Activated CD4-positive, alpha-beta T cell treated with anti-CD3 and anti-CD28 coated beads, Interleukin-2, amount 10 ng/mL, durations not matched to agents 24 days and 14 days (primary cell): ENCODE measurements at places on chromosomes 5 and 9. TPM values are rescaled to one million over a fixed set of nuclear protein-coding genes. Genes with fewer than 3 reads are reported as not detected.
A peak's percentile ranks its signal among the peaks of the same experiment; 100 is the strongest.

GRCh38 chr9:20873240-20873865 is 158.1 kb downstream of the HACD4 start:
- no peak for DNase-seq
- H3K4me1 ChIP-seq = peaks cover 6% of the 10 kb centered on the region
- H3K4me3 ChIP-seq = no peak overlapping the region

- no peak for DNase-seq
- H3K4me3 ChIP-seq = no peak overlapping the region
- H3K27me3 ChIP-seq = peaks cover 7% of the 10 kb centered on the region
- H3K27ac ChIP-seq = no peak overlapping the region
- H3K36me3 ChIP-seq = no peaks in the 10 kb centered on the region
Measured at GRCh38 chr9:86407022-86407421, 52.8 kb upstream of the TUT7 start.

- no peak overlapping the region for H3K4me3 ChIP-seq
- no peak for DNase-seq
- no peaks in the 10 kb centered on the region for H3K27me3 ChIP-seq
- H3K4me1 ChIP-seq = no peaks in the 10 kb centered on the region
Measured at GRCh38 chr5:53323943-53324642, 156.3 kb upstream of the FST start.

GRCh38 chr9:108382310-108382709 is 473.5 kb downstream of the ACTL7B start:
- H3K4me1 ChIP-seq = no peaks in the 10 kb centered on the region
- no peaks in the 10 kb centered on the region for H3K36me3 ChIP-seq
- no peak overlapping the region for H3K27ac ChIP-seq
- no peak overlapping the region for H3K4me3 ChIP-seq

DNA sequence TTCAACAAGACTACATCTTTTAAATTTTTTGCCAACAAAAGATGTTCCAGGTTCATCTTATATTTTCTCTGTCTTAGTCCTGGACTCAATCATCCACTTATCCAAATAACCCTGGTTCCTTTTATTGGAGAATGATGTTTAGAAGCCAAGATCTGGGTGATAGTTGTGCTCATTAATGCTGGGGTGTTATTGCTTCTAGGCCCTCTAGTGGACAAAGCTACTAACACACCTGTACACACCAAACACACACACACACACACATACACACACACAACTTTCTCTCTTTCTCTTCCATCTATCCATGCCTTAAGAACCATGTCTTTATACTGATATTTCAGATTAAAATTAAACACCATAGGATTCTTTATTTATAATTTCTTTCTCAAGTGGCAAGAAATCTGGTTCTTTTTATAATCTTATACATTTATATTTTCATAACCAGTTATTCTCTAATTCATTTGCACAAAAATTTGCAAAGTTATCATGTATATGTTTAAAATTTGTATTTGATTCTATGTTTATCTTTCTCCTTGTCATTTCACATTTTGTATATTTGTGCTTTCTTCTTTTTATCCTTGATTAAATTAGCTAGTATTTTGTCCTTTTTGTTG is 179.1 kb upstream of the SMIM23 start:
- H3K4me3 ChIP-seq = no peak overlapping the region
- H3K36me3 ChIP-seq = no peaks in the 10 kb centered on the region
- H3K4me1 ChIP-seq = no peaks in the 10 kb centered on the region
- DNase-seq = no peak

GRCh38 chr9:15231788-15232635 is 75.0 kb downstream of the TTC39B start:
- H3K4me3 ChIP-seq = no peak overlapping the region
- no peak overlapping the region for H3K27ac ChIP-seq
- H3K36me3 ChIP-seq = peaks cover 38% of the 10 kb centered on the region

DNA sequence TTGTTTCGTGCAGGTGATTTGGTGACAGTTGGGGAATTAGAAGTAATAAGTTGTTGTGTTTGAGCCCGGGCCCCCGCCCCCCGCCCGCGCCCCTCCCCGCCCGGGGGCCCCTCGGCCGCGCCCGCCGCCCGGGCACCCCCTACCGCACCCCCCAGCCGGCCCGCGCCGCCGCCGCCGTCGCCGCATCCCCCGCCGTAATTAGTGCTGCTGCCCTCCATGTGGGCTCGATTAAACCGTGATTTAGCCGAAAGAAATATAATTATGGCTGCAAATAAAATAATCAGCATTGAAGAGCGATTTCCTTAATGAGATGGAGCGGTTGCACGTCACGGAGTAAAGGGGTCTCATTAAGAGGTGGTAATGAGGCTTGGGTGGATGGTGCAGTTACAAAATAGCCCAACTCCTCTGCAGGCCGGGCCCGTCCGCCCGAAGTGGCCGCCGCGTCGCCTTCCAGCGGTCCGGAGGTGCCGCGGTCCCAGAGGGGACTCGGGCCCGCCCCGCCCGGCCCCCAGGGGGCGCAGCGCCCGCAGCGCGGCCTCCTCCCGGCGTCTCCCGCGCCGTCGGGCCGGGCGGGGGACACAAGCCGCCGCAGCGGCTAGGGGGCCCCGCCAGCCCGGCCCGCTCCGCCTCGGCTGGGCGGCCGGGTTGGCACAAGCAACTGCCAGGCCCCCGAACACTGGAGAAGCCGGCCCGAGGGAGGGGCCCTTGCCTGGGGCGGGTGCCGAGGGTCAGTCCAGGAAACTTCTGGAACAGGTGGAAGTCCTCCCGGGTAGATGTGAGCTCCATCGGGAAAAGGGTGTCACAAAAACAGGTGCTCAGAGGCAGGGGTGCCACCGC is 6.9 kb upstream of the OTP start:
- peak overlapping the region; percentile 36 for H3K4me3 ChIP-seq
- peaks cover 10% of the 10 kb centered on the region for H3K4me1 ChIP-seq
- peak; percentile 80 for DNase-seq
- no peak overlapping the region for H3K27ac ChIP-seq
- peaks cover 5% of the 10 kb centered on the region for H3K36me3 ChIP-seq

DNA sequence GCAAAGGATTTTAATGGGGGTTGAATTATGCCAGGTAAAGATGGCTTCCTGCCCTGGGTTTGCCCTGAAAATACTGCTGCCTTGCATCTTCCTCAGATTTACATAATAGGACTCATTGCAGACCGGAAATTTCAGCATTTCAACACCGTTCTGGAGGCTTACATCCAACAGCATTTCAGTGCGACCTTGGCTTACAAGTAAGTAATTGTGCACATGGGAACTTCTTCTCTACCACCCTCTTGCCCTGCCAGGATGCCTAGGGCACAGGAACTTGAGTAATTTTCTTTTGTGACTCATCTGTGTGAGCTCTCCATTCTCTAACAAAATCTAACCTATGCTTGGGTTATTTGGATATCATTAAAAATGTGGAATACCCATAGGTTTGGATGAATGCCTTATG is 80.2 kb downstream of the DOCK2 start:
- H3K4me1 ChIP-seq = peaks cover 13% of the 10 kb centered on the region
- no peak overlapping the region for H3K27ac ChIP-seq
- peaks cover 86% of the 10 kb centered on the region for H3K36me3 ChIP-seq
- no peak for DNase-seq
- H3K4me3 ChIP-seq = no peak overlapping the region
- no peaks in the 10 kb centered on the region for H3K27me3 ChIP-seq

- no peaks in the 10 kb centered on the region for H3K27me3 ChIP-seq
- H3K4me1 ChIP-seq = no peaks in the 10 kb centered on the region
- H3K4me3 ChIP-seq = no peak overlapping the region
- H3K36me3 ChIP-seq = no peaks in the 10 kb centered on the region
- H3K27ac ChIP-seq = no peak overlapping the region
- DNase-seq = no peak
Measured at GRCh38 chr5:110258460-110259216, 467.8 kb downstream of the TMEM232 start.

DNA sequence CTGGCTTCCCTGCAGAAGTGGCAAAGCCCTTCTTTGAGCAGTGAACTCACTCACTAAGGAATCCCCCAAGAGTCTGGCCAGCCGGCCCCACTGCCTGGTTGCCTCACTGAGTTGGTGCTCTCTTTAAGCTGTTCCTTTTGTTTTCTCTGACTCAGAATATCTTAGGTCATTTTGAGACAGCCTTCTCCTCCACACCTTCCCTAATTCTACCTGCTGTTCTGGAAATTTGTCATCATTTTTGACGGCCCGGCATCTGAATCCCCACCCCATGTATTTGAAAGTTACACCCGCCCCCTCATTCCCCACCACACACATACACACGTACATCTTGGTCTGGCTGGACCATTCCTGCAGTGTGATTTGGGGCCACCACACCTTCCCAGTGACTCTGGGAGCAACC is 41.8 kb downstream of the FGF1 start:
- H3K27ac ChIP-seq = no peak overlapping the region
- H3K4me3 ChIP-seq = no peak overlapping the region
- H3K27me3 ChIP-seq = peaks cover 25% of the 10 kb centered on the region
- no peaks in the 10 kb centered on the region for H3K36me3 ChIP-seq

DNA sequence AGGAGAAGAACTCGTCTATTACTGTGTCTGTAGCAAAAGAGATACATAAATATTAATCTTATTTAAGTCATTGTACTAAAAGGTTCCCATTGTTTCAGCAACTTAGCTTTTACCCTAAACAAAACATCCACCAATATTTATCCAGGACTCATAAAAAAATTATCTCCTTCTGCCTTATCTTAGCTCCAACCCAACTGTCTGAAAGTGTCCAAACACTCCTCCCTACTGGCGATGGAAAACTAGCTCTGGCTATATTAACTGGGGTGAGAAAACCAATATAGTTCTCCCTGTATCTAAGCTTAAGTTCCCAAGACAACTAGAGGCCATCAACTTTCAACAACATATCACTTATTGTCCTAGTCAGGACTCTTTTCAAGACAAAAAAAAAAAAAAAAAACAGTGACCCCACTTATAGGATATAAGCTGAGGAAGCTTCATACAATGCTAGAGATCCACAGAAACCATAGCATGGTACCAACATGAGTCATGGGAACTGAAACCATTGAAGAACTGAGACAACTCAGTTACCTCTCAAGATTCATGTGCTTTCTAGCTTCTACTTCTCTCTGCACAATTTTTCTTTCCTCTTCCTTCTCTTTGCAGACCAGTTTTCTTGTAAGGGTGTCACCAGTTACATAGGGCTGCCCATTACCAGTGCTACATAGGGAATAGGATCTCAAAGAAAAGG is 150.7 kb upstream of the RASA1 start:
- no peaks in the 10 kb centered on the region for H3K36me3 ChIP-seq
- DNase-seq = no peak
- H3K27ac ChIP-seq = peak overlapping the region; percentile 4
- no peaks in the 10 kb centered on the region for H3K27me3 ChIP-seq
- no peak overlapping the region for H3K4me3 ChIP-seq
- H3K4me1 ChIP-seq = peaks cover 45% of the 10 kb centered on the region

GRCh38 chr5:106600803-106601202 is 1069.9 kb downstream of the EFNA5 start:
- H3K36me3 ChIP-seq = no peaks in the 10 kb centered on the region
- no peaks in the 10 kb centered on the region for H3K4me1 ChIP-seq
- no peak overlapping the region for H3K27ac ChIP-seq
- no peaks in the 10 kb centered on the region for H3K27me3 ChIP-seq

- H3K27me3 ChIP-seq = no peaks in the 10 kb centered on the region
- H3K27ac ChIP-seq = no peak overlapping the region
- peaks cover 29% of the 10 kb centered on the region for H3K36me3 ChIP-seq
Measured at GRCh38 chr5:72282878-72283277, 37.2 kb downstream of the MRPS27 start.

- H3K36me3 ChIP-seq = no peaks in the 10 kb centered on the region
- H3K4me3 ChIP-seq = no peak overlapping the region
- no peak for DNase-seq
- no peaks in the 10 kb centered on the region for H3K27me3 ChIP-seq
- no peaks in the 10 kb centered on the region for H3K4me1 ChIP-seq
Measured at GRCh38 chr5:92969781-92970237, 611.2 kb downstream of the NR2F1-AS1 start.

DNA sequence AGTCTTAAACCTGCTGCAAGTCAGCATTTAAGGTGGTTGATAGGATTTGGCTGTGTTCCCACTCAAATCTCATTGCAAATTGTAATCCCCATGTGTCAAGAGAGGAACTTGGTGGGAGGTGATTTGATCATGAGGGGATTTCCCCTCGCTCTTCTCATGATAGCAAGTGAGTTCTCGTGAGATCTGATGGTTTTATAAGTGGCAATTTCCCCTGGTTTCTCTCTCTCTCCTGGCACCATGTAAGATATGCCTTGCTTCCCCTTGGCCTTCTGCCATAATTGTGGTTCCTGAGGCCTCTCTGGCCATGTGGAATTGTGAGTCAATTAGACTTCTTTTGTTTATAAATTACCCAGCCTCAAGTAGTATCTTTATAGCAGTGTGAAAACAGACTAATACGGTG is 84.3 kb upstream of the SMC2 start:
- no peaks in the 10 kb centered on the region for H3K4me1 ChIP-seq
- no peak for DNase-seq
- H3K27ac ChIP-seq = no peak overlapping the region
- H3K4me3 ChIP-seq = no peak overlapping the region
- no peaks in the 10 kb centered on the region for H3K36me3 ChIP-seq
- no peaks in the 10 kb centered on the region for H3K27me3 ChIP-seq

GRCh38 chr9:89442981-89443814 is 54.7 kb downstream of the SEMA4D start:
- peaks cover 76% of the 10 kb centered on the region for H3K4me1 ChIP-seq
- no peak overlapping the region for H3K4me3 ChIP-seq

DNA sequence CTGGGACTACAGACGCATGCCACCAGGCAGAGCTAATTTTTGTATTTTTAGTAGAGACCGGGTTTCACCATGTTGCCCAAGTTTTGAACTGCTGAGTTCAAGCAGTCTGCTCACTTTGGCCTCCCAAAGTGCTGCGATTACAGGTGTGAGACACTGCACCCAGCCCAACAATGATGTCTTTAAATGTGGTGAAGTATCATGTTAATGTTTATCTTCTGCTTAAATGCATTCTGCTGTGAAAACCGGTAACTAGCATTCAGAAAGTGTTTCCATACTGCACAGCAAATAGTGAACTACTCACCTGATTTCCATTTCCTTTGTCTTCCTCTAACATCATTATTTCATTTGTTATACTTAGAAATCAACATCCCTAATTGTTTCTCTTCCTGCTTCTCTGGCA is 264.0 kb upstream of the ITGA1 start:
- H3K27me3 ChIP-seq = no peaks in the 10 kb centered on the region
- H3K4me3 ChIP-seq = no peak overlapping the region
- no peak overlapping the region for H3K27ac ChIP-seq
- H3K36me3 ChIP-seq = no peaks in the 10 kb centered on the region
- H3K4me1 ChIP-seq = no peaks in the 10 kb centered on the region
- no peak for DNase-seq

GRCh38 chr9:117596678-117597077 is 107.5 kb upstream of the TLR4 start:
- no peaks in the 10 kb centered on the region for H3K36me3 ChIP-seq
- H3K4me3 ChIP-seq = no peak overlapping the region
- no peaks in the 10 kb centered on the region for H3K27me3 ChIP-seq
- H3K27ac ChIP-seq = no peak overlapping the region

Gene MACIR
- 12.1 and 13.3 TPM in 2 replicates for total RNA-seq

Gene CDO1
- 0.45 and 0.82 TPM in 2 replicates for total RNA-seq

Gene KIF4B
- 0.07 TPM in 1 of 2 replicates, not detected in the other for total RNA-seq

Gene BTNL8
- total RNA-seq = 0.21 TPM in 1 of 2 replicates, not detected in the other

Gene ANGPTL2
- not detected in 2 replicates for total RNA-seq

Gene TAF1L
- 0.05 TPM in 1 of 2 replicates, not detected in the other for total RNA-seq

Gene GDA
- not detected in 2 replicates for total RNA-seq

Gene ITGA2
- total RNA-seq = 3.5 and 3.9 TPM in 2 replicates

Gene FOXD1
- total RNA-seq = 0.09 and 0.14 TPM in 2 replicates
